Fibroblast of upper back skin (primary cell): ENCODE measurements at places on chromosomes 6 and 20.

GRCh38 chr20:45419188-45420091 is 3.5 kb downstream of the PIGT start:
- DNase-seq, result peak; percentile 72

DNA sequence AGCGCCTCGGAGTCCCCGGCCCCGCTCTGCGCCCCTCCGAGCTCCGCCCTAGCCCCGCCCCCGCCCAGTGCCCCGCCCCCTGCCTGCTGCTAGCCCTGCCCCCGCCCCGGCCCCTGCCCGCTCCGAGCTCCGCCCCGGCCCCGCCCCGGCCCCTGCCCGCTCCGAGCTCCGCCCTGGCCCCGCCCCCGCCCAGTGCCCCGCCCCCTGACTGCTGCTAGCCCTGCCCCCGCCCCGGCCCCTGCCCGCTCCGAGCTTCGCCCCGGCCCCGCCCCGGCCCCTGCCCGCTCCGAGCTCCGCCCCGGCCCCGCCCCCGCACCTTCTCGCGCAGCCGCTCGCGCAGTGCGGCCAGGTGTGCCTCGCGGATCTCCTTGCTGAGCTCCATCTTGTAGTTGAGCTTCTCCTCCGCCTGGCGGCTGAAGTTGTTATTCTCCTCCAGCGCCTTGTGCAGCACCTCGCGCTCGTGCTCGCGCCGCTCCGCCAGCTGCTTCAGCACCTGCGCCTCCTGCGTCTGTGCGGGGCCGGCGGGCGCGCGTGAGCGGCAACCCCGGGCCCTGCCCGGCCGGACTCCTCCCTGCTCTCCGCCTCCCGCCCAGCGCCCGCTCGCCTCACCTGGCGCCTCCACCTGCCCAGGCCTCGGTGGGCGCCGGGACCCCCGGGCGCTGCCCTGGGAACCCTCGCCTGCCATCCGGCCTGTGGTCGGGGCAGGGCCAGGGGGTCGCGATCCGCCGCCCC is 11.3 kb downstream of the STMN3 start:
- peak; percentile 68 for DNase-seq

DNA sequence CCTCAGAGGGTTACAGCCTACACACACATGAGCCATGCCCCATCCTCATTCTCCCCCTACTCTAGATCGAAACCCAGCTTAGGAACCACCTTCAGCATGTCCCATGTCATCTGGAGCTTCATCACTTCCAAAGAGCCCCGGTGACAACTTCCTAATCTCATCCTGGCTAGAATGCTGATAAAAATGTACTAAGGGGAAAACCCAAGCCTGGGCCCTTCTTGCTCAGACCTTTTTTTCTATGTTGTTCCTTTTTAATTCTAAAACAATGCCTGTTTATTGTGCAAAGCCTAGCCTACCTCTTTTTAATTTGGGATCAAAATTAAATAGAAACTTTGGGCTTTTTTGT is 44.1 kb upstream of the NT5E start:
- DNase-seq, result no peak

- DNase-seq, result no peak
These were observed 136.2 kb downstream of the ERMARD start for GRCh38 chr6:169887529-169888140.

DNA sequence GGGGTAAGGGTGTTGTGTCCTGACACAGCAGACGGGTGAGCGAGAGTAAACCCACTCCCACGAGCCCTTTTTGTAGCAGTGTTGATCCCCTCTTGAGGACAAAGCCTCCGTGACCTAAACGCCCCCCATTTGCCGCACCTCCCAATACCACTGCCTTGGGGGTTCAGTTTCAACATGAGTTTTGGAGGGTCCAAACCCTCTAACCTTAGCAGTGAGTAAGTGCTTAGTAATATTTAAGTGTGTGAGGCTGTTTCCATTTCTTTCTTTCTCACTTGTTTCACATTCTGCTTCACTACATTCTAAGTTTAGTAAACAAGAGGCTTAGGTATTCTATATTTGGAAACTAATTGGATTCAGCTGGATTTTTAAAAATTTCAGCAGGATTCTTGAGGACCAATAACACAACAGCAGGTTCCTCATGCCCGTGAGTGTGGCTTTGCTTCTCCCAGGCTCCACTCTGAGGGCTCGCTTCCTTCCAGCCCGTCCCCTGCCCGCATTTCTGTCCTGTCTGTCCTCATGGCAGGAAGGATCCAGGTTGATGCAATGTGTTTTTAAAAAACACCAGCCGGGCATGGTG is 41.2 kb downstream of the SNX9 start:
- no peak for DNase-seq

DNA sequence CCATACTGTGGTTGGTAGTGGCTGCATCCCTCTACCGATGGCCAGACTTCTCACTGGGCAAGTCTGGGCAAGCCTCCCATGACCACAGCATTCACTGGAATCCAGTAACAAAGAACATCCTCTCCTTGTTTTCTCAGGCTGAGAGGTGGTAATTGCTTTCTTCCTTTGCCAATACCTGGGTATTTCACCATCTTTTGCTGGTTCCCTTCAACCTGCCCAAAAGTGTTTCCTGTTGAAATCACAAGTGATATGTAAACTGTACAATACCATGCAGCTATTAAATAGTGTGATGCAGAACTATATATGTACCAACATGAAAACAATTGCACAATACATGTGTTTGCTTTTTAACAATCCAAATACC is at the start of gene PTCHD4:
PTCHD4 (minus strand) TSS at position 55 of the 364 bp plus-strand sequence. CDS start 42,240 bp downstream, outside the sequence.
- peak; percentile 42 for DNase-seq

DNA sequence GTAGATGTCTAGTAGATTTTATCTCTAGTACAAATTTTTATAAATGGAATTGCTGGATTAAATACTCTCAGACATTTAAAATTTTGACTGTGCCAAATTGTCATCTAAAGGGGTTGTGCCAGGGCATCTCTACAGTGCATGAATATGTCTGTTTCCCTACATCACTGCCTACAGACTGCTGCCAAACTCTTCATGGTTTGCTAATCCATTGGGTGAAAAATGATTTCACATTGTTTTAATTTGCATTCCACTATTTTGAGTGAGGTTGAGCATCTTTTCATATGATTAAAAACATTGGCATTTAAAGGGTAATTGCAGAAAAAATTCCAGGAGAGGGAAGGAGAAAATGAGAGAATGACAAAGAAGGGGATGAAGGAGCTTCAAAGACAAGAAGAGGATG is 267.7 kb upstream of the RNF24 start:
- peak; percentile 69 for DNase-seq

DNA sequence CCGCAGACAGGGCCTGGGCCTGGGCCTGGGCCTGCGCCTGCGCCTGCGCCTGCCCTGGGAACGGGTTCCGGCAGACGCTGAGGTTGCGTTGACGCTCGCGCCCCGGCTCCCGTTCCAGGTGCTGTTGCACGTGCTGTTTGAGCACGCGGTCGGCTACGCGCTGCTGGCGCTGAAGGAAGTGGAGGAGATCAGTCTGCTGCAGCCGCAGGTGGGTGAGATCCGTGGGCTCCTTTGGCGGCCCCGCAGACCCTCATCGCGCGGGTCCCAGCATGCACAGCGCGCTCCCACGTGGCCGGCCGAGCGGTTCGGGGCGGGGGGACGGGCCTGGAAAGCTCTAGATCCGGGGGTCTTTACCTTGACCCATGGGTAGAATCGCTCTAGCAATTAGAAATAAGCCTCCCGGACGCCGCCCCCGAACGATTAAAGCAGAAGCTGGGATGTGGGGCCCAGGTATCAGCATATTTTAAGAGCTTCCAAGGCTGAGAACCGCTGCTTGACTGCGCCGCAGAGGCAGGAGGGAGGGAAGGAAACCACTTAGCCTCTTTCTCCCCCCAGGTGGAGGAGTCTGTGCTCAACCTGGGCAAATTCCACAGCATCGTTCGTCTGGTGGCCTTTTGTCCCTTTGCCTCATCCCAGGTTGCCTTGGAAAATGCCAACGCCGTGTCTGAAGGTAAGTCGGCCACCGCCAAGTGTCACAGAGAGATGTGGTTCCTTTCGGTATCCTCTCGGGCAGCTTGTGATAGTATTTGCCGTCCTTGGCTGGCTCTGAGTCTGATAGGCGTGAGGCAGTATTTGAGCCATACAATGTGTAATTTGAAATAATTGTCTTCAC is 508 bp downstream of the NOP56 start:
- no peak for DNase-seq

DNA sequence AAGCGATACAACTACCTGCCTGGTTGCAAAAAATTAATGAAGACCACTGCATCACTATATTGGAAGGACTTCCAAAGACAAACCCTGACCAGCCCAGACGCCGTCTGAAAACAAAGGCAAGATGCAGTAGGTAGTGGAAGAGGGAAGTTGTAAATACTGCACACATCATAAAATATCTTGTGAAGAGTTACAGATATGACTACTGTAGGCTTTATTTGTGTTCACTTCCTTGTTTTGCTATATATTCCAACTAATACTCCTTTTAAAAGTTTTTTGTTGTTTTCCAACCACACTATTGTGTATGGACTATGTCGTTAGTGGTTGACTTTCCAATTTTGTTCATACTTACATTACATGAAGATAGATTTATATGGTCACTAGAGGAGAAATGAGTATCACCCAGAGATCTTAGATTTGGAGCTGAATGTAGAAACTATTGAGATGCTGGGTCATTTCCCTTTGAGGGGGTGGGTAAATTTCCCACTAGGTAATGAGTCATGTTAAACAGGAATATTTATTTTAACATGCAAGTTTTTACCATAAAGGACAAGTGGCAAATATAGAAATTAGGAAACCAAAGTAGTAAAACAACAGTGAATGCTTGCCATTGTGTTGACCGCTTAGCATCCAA is 16.6 kb upstream of the TXLNB start:
- no peak for DNase-seq

GRCh38 chr20:9072861-9073500 is 4.1 kb downstream of the PLCB4 start:
- DNase-seq, result no peak

DNA sequence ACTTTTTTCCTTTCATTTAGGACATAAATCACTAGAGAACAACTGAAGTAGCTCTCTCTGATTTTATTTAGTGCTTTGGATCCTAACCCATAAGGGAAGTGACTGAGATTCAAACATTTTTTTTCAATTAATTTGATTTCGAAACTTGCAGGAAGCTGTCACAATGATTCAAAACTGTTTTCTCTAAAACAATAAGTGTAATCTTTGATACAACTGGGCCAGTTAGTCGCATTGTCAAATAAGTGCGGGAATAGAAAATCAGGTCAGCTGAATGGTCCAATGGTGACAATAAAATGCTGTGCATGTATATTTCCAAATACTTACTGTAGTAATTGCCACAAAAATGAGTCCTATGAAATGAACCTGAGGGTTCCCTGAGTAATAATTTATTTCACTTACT is 930.8 kb downstream of the TFAP2A start:
- peak; percentile 26 for DNase-seq

DNA sequence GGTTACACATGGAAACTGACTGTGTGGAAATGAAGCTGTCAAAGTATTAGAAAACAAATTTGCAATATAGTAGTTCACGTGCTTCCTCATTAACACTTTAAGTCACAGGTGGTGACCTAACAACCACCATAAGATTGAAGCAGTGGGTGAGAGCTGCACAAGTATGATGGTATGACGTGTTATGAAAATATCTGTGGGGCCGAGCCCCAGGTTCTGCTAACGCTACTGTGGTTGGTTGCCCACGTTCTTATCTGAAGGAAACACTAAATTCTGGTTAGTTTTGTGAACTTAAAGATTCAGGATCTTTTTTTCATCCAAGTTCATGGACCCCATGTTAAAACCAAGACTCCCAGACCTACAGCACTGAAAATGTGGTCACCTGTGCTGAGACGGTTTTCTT is 243.0 kb upstream of the RIN2 start:
- no peak for DNase-seq

- no peak for DNase-seq
These were observed 21.7 kb downstream of the GDAP1L1 start for GRCh38 chr20:44268802-44269201.

GRCh38 chr20:21632735-21633053 is 72.8 kb upstream of the PAX1 start:
- DNase-seq, result no peak

GRCh38 chr6:147087641-147088040 is 116.6 kb upstream of the STXBP5 start:
- DNase-seq, result no peak

DNA sequence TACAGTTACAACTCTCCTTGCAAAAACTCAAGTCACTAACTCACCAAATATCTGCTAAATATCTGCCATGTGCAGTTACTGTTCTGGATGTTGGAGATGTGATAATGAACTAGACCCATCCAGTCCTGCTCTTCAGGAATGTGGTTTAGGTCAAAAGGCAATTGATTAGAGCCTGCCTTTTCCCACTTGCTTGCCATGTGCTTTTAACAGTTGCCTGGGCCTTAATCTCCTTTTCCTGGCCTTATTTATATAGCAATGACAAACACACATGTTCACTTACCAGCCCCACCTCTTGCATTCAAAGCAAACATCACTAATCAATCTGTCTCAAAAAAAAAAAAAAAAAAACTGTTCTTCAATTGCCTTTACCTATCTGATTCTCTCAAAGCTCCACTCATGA is 199.2 kb downstream of the ZNF217 start:
- no peak for DNase-seq

DNA sequence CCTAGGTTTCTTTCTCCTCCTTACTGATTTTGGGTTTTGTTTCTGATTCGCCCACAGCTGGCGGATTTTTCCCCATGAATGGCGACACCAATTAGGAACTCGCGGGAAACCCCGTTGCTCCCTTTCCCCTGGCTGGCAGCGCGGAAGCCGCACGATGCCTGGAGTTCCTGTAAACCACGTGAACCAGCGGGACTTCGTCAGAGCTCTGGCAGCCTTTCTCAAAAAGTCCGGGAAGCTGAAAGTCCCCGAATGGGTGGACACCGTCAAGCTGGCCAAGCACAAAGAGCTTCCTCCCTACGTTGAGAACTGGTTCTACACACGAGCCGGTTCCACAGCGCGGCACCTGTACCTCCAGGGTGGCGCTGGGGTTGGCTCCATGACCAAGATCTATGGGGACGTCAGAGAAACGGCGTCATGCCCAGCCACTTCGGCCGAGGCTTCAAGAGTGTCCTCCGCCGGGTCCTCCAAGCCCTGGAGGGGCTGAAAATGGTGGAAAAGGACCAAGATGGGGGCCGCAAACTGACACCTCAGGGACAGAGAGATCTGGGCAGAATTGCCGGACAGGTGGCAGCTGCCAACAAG is 3.2 kb upstream of the SEC23B start:
- DNase-seq, result peak; percentile 19

DNA sequence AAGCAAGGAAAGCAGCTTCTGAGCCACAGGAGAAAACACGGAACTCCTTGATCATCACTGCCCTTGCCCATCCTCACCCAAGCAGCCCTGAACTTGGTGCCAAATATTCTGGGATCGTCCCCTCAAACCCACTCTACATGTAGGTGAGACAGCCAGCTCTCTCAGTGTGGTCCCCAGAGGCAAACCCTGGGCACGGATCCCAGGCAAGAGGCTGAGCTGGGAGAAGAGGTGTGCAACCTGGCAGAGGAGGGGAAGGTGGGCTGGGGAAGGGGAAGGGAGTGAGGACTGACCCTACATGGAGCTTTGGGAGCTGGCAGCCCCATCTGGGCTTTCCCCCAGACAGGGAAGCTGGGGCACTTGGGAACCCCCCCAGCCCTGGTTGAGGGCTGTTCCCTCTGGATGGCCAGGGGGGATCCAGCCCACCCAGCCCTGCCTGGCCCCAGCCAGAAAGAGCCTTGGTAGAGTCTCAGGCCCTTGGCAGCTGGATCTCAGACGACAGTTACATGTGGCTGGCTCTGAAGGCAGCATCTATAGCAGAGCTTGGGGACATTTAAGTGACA is 186.2 kb upstream of the CST7 start:
- DNase-seq, result no peak

GRCh38 chr6:168195712-168196111 is 116.7 kb upstream of the FRMD1 start:
- no peak for DNase-seq
